Substantia nigra (tissue), 51 donors: ENCODE measurements at places on chromosomes 7 and 10.

DNA sequence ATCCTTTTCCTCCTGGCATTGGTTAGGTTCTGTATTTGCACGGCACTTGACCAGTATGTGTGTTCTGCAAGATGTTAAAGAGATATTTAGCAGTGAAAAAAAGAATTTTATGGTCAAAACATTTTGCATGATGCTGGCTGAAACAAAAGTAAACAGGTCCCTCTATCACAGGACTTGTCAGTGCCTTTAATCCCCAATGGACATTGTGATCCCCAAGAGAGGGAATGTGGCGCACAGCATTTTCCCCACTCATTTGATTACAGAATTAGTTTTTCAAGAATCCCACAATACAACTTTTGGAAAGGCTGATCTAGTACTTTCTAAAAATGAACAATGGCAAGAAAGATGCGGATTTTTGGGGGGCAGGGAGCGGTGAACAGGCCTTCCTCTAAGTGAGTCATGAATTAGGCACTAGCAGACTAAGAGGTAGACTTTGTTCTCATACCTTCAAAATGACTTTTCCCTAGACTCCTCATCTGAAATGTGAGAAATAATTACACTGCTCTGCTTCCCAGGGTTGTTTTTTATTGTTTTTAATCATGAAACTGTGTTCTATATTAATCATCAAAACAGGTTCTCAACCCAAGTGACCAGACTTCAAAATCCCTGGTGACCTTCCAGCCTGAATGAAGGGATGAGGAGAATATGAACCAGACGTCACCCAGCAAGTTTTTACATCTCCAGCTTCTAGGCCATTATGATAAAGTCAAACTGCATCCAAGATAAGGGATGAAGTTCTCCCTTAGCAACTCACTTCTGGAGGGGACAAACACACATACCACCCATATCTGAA is 8.6 kb downstream of the FBXW4 start:
- DNase-seq = no peak

GRCh38 chr10:75127471-75127870 is 16.0 kb downstream of the SAMD8 start:
- no peak for DNase-seq

DNA sequence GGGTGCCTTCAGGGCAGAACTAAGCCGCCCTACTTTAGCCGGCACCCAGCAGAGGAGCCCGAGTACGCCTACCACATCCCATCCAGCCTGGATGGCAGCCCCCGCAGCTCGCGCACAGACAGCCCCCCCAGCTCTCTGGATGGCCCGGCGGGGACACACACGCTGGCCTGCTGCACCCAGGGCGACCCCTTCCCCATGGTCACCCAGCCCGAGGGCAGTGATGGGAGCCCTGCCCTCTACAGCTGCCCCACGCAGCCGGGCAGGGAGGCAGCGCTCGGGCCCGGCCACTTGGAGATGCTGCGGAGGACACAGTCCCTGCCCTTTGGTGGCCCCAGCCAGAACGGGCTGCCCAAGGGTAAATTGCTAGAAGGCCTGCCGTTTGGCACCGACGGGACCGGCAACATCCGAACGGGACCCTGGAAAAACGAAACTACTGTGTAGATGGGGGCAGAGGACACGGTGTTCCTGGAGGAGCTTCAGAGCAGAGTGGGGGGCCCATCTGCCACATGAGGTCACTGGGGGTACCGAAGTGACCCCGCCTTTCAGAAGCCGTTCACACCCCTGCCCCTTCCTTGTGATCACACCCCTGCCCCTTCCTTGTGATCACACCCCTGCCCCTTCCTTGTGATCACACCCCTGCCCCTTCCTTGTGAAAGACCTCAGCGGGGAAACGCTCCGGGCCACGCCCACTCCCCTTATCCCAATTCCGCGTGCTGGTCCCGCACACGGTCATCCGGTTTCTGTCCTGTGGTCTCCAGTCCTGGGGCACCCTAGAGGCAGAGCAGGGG is 30.8 kb upstream of the KNDC1 start:
- DNase-seq = no peak

GRCh38 chr10:13000431-13000830 is 1.1 kb downstream of the CCDC3 start:
- no peak for DNase-seq

DNA sequence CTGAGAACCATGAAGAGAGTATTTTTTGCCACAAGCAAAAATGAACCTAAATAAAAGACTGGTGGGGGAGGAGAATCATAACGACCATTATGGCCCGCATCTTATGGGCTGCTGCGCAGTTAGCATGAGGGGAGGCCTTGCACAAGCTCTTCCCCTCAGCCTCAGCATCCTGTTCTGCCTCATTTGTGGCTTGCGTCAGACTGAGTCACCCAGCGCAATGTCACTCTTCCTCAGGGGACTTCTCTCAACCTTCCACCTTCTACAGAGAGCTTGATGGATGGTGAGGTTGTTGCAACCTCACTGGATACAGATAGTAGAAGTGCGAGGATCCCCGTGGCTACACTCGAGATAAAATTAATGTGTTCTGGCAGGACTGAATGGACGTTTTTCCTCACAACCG is 16.8 kb upstream of the GPR15LG start:
- DNase-seq = no peak
